SJSA1 (cell line): ENCODE measurements at places on chromosomes 2 and 18. TPM values are rescaled to one million over a fixed set of nuclear protein-coding genes. Genes with fewer than 3 reads are reported as not detected.

Gene CFAP65
- total RNA-seq: not detected in 2 replicates

Gene ACVR1C
- not detected in 2 replicates for total RNA-seq

Gene MDH1B
- total RNA-seq: 0.42 and 1.8 TPM in 2 replicates

Gene ANKRD30BL
- total RNA-seq: not detected in 2 replicates

Gene KLHL41
- 0.24 TPM in 1 of 2 replicates, not detected in the other for total RNA-seq

Gene CD207
- total RNA-seq: not detected in 2 replicates

Gene FAM228B
- total RNA-seq: 4.4 and 5.1 TPM in 2 replicates

Gene TBC1D8
- 18.2 and 18.6 TPM in 2 replicates for total RNA-seq

Gene TMEM169
- total RNA-seq: 0.19 and 0.84 TPM in 2 replicates

Gene TMEM247
- not detected in 2 replicates for total RNA-seq
